SHP77 treated with DMSO at 0.1 percent for 48 hours (cell line): ENCODE measurements at places on chromosomes 2 and 18.

DNA sequence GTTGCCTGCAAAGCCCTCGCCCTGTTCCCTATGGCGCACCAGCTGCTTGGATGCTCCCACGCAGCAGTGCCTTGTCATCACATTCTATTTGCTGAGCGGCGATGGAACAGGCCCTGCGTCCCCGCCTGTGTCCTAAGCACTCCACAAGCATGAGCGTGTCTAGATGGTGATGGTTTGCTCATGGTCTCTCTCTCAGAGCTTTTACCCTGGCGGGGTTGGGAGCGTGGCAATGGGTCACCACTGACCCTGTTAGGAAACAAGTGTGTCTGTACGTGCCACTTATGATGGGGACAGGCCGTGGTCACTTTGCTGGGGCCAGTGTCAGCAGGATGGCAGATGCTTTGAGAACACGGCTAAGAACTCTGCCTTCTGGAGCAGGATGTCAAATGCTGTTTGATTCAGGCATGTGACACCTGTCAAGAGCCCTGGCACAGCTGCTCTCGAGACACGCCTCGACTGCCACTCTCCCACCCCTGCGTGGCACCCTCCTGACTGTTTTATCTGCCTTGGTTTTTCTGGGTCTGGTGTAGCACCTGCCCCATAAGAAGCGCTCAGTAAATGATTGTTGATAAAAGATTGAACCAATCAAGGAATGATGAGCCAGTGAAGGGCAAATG is 44.2 kb downstream of the RRM2 start:
- DNase-seq, result no peak

DNA sequence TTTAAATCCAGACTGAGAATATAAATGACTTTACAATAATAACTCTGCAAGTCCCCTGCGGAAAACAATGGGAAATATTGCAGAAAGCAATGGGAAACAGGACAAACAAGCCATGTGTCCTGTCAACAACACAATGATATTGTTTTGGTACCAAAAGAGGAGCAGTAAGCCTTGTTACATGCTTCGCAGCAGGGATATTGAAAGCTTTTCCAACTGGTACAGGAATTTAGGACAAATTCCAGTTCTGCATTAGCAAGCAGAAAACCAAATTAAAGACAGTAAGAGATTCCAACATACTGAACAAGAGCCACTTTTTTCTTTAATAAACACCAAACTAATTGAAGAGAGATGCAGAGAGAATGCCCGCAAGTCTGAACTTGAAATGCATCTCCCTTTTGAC is 30.0 kb downstream of the FRZB start:
- no peak for DNase-seq

DNA sequence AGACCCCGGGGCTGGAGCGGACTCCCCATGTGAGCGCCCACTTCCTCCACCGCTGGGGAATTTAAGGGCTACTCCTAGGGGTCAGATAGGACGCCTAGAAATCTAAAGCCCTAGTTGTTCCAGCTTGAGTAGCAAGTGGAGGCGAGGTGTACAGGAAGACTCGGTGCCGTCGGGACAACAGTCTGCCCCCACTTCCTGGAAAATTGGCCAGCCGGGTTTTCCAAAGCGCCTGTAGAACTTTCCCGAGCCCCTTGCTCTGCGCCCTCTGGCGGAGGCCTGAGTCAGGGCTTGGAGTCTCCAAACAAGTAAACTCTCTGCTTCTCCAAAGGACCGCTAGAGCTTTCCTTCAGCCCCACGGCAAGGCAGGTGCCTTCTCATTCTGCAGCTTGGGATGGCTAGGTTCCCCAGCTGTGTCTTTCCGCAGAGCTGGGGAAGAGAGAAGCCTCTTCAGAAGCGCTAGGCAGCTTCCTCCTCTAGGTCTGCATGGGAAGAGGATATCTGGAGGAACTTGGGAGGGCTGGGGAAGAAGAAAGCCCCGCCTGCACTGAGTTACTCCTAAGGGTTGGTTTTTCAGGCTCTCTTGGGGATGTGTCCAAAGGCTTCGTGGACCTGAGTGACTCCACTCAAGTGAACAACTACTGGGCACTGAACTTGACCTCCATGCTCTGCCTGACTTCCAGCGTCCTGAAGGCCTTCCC is 681 bp downstream of the SPR start:
- DNase-seq, result peak; percentile 56

DNA sequence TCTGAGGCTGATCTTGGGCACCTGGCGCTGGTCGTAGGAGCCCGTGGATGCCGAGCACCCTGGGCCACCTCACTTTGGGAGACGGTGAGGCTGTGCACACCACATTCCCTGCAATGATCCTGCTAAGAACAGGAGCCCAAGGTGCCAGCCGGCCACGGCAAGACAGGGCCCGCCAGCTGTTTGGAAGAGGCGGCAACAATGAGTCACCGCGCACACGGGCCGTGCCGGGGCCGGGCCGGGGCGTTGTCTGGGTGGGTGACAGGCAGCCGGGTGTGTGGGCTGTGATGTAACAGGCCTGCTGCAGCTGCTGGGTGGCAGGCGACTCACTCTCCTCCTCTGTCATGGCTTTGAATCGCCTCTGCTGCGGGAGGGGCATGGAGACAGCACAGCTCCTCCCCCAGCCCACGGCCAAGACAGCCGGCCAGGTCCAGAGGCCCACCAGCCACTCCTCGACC is 49.7 kb upstream of the ODC1 start:
- peak; percentile 86 for DNase-seq

GRCh38 chr2:224973112-224974016 is 68.9 kb downstream of the DOCK10 start:
- DNase-seq, result no peak

GRCh38 chr2:191376981-191377629 is 131.9 kb downstream of the MYO1B start:
- DNase-seq, result peak; percentile 30

GRCh38 chr2:188600536-188601210 is 309.0 kb downstream of the GULP1 start:
- DNase-seq, result no peak

GRCh38 chr2:41353060-41353459 is 694.8 kb upstream of the PKDCC start:
- DNase-seq, result no peak

DNA sequence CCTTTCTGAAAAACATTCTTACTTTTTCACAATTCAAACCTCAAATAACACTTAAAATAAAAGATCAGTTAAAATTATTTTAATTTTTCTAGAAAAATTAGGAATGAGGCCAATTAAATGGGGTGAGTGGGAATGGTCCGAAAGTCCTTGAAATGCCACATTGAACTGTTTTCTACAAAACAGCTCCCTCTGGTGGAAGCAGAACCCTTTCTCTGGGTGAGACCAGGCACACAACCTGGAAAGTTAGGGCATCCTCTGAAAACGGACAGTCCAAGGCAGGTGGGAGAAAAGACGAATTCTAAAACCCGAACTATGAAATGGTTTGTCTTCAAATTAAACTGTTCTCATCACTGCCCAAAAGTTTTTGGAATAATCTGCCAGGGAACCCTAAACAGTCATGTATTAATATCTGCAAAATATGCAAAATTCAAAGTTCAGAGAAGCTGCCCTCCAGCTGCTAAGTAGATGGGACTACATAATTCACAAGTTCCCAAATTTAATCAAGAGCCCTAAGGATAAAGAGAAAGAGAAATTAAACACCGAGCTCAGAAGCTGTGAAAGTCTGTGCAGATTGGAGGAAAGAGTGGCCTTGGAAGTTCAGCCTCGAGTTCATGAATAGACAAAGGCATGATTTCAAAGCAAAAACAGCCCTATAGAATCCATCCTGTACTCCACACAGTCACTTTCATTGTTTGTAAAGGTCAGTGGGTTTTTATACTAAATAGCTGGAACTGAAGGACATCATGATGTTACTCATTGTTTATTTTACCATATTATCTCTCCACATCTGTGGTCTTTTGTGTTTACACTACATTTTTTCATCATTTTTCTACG is 108.3 kb downstream of the PIEZO2 start:
- DNase-seq, result peak; percentile 2

- DNase-seq, result no peak
Measured at GRCh38 chr2:115691409-115691808, 1249.0 kb downstream of the DPP10 start.

GRCh38 chr2:66675591-66675990 is 240.7 kb downstream of the MEIS1 start:
- no peak for DNase-seq

- DNase-seq, result no peak
Measured at GRCh38 chr2:215487002-215487372, 51.1 kb upstream of the FN1 start.

GRCh38 chr2:9897331-9897737 is 54.1 kb downstream of the TAF1B start:
- no peak for DNase-seq

- DNase-seq, result no peak
Measured at GRCh38 chr2:106127282-106127771, 66.8 kb downstream of the UXS1 start.

DNA sequence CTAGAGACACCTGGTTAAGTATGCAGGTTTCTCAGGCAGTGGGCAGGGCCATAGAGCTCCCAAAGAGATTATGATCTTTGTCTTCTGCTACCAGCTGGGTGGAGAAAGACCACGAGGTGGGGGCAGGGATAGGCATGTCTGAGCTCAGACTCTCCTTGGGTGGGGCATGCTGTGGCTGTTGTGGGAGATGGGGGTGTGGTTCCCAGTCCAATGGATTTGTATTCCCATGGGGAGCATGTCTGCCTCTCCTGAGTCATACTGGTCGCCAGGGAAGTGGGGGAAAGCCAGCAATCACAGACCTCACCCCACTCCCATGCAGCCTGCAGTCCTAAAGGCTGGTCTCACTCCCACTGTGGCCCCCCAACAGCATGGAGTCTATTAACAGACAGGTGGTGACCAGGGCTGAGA is 31.4 kb upstream of the RHOB start:
- DNase-seq, result no peak

- DNase-seq, result no peak
Measured at GRCh38 chr2:66585587-66585986, 150.7 kb downstream of the MEIS1 start.

GRCh38 chr2:86243272-86243671 is 44.0 kb downstream of the MRPL35 start:
- no peak for DNase-seq

DNA sequence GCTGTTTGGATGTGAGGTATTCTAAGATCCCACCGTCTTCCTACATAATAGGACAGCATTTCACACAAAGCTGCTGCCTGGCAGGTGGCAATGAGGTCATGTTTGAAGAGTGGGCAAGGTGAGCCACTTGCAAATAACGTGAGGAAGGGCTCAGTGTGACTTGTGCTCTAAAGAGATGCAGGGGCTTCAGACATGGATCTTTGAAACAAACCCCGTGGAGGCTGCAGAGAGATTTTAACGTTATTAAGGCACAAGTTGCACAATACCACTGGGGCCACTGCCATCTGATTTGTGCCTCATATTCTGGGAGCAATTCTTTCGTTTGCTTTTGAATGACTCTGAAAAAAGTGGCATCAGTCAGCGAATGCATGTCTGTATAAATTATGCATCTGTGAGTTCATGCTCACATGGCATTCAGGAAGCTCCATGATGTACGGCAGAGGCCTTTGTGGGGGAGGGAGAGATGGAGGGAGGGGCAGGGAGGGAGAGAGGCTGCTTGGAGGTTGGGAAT is 362.0 kb downstream of the SOX11 start:
- DNase-seq, result peak; percentile 78

DNA sequence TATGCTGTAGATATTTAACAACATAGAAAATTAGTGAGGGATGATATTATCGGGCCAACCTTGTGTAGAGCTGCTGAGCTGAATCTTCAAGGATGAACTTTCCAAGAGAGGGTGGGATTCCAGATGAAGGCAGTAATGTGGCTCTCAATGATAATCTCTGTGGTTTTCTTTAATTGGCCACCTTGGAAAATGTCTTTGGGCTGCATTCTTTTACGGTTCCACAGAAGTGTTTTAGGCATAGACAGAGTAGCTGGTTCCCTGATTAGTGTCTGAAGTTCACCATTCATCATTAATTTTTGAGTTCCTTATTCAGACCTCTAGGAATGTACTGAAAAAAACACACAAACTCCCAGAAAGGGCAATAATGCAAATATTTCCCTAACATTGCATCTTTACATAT is 1566.9 kb upstream of the PIK3C3 start:
- DNase-seq, result no peak

DNA sequence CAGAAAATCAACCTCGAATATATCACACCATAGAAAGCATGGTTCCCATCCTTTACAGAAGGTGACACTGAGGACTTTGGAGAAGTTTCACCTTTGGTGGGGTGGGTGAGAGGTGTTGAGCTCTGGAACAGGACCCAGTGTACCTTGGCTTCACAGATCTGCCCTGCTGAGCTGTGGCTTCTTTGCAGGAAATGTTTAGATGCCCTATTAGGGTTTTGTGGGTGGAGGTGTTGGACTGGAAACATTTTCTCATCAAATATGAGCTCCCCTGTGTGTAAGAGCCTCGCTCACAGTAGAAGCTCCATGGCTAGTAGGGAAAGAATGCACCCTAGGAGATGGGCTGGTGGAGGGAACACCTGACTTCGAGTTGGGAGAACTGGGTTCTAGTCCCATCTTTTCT is 55.6 kb downstream of the RPL37A start:
- DNase-seq, result no peak

DNA sequence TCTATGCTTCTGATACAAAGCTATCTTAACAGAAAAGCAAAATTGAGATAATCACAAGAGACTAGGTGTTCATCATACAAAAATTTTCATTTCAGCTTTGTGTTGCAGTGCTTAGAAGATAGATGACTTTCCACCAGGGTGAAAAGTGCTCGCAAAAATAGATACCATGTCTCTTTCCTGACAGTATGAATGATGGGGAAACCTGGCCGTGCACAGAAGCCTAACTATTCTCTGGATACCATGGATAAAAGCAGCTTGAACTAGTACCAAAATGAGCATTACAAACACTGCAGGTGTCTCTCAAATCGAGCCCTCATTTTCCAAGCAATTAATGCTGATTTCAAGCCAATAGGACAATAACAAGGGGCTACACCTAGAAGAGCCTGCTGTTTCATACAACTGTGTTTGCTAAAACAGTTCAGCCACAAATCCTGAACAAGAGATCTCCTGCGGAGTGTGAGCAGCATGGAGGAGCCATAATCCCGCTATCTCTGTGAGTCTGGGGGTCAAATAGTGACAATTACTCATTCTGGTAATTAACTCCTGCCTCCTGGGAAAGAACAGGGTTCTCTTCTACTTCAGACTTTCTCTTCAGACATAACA is 507.6 kb downstream of the PID1 start:
- DNase-seq, result no peak

DNA sequence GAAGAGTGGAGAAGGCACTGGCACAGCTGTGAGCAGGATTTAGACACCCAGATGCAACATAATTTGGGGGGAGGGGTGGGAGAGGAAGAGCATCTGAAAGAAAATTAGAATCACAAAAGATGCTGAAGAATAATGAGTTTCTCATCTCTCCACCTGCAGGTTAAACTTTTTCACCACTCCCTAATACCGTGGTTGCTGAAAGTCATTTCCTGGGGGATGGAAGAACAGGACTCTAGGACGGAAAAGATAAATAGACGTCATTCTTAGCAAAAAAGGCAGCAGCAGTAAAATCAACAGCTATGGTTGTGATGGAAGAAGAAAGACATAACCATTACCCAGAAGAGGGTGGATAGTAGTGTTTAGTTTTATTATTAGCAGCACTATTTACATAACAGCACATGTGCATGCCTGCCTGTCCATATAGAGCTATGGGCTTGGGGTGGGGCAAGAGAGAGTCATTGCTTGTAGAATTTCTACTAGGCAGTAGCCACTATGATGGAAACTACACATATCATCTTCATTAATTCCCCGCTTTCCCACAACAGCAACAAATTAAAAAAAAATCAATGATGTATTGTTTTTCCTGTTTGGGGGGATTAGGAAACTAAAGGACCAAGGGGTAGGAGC is 212.2 kb downstream of the TRIB2 start:
- DNase-seq, result peak; percentile 78
